ENCODE measurements at places on chromosomes 7 and 10.

- no peak for DNase-seq
Observed at GRCh38 chr10:30984563-30985328, 46.9 kb downstream of the ZNF438 start.

GRCh38 chr10:59954296-59954695 lies 47.9 kb upstream of the CCDC6 start:
- no peak for DNase-seq

GRCh38 chr10:118662228-118663035 lies 67.0 kb upstream of the PRLHR start:
- DNase-seq: no peak

- no peak for DNase-seq
Observed at GRCh38 chr10:43819464-43820230, 171.0 kb upstream of the ZNF32 start.

GRCh38 chr10:49781247-49781646 lies 19.1 kb upstream of the OGDHL start:
- no peak for DNase-seq

DNA sequence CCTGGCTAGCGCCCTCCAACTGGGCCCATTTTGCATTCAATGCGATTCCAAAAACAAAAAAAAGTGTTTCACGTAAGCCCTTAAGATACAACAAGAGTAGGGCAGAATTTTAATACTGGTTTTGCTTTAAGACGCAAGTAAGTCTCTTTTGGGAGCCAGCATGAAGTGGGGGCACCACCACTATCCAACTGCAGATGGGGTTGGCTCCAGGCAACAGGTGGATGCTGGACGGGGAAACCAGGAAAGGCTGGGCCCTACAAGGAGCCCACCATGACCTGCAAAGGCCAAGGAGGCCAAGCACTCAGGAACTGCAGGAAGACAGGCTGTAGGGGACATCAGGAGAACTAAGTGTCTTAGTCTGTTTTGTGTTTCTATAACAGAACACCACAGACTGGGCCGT lies 86.5 kb upstream of the INSIG1 start:
- no peak for DNase-seq

DNA sequence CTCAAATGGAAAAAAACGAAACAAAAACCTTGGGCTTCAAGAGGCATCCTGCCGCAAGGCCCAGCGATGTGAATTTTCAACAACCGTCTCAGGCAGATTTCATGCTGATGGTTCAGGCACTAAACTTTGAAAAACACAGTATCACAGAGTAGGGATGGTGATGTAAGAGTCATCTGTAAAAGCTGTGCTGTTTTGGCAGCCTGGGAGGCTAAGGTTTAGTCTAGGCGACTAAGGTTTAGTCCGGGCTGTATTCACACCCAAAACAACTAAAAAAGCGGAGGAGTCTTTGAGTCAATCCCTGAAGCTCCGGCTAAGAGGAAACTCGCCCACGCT lies 420 bp upstream of the MINPP1 start:
- no peak for DNase-seq

- no peak for DNase-seq
Observed at GRCh38 chr10:98264378-98265065, 3.5 kb downstream of the LOXL4 start.

DNA sequence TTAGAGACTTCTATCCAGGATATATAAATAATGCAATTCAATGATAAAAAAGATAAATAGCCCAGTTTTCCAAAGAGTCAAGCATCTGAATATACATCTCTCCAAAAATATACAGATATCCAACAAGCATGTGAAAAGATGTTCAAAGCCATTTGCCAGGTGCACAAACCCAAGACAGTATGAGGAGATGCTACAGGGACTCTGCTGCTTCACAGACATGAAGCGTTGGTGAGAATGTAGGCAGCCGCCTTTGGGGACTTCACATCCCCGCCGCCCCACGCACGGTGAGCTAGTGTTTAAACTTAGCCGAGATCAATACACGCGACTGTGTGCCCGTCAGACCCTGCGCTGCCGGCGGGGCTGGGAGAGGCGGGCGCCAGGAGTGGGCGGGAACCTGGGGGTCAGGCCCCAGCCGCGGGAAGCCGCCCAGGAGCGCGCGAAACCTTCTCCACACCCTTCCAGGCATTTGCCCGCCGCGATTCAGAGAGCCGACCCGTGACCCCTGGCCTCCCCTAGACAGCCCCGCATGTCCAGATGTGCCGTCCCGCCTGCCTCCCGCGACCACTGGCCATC lies 927 bp upstream of the ALOX5 start:
- peak; percentile 61 for DNase-seq

GRCh38 chr10:69044546-69044945 lies 43.4 kb upstream of the SRGN start:
- DNase-seq: no peak

DNA sequence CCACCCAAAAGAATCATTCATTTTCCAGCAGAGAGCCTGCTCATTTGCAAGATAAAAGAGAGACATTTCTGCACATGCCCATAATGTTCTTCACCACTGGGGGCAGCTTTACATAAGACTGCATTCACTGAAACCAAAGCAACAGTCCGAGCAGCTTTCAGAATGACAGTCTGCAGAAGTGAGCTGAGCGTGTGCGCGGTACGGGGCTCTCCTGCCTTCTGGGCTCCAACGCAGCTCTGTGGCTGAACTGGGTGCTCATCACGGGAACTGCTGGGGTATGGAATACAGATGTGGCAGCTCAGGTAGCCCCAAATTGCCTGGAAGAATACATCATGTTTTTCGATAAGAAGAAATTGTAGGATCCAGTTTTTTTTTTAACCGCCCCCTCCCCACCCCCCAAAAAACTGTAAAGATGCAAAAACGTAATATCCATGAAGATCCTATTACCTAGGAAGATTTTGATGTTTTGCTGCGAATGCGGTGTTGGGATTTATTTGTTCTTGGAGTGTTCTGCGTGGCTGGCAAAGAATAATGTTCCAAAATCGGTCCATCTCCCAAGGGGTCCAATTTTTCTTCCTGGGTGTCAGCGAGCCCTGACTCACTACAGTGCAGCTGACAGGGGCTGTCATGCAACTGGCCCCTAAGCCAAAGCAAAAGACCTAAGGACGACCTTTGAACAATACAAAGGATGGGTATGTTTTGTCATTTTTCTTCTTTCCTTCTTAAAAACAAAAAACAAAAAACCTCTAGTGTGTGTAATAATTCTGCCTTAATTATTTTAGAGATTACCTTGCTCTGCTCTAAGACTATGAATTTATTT lies at the start of gene LRRTM3:
TSS of gene LRRTM3 (plus strand) at position 141 of the 820 bp plus-strand sequence.
- no peak for DNase-seq

DNA sequence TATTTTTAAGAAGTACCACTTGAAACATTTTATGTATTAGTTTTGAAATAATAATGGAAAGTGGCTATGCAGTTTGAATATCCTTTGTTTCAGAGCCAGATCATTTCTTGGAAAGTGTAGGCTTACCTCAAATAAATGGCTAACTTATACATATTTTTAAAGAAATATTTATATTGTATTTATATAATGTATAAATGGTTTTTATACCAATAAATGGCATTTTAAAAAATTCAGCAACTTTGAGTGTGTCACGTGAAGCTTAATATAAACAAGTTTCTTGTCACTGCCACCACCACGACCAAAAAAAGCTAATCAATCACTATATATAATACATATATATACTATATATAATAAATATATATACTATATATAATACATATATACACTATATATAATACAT lies 4.8 kb downstream of the IL6 start:
- no peak for DNase-seq

DNA sequence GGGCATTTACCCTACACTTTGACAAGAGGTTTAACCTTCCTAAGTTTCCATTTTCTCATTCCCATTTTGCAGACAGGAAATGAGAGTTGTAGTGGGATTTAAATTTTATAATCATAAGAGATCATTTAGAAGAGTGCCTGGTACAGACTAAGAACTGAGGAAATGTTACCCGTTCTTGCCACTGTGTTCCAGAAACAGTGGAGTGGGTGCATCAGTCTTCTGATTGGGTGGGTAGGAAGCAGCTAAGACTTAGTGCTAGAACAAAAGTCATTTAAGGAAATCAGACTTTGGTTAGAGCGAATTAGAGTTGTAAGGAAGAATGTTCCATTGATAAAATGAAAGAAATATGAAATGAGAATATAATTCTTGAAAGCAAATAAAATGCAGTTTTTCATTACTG lies 8.4 kb upstream of the SYPL1 start:
- DNase-seq: no peak

GRCh38 chr7:131502810-131503508 lies 53.5 kb downstream of the PODXL start:
- DNase-seq: no peak

DNA sequence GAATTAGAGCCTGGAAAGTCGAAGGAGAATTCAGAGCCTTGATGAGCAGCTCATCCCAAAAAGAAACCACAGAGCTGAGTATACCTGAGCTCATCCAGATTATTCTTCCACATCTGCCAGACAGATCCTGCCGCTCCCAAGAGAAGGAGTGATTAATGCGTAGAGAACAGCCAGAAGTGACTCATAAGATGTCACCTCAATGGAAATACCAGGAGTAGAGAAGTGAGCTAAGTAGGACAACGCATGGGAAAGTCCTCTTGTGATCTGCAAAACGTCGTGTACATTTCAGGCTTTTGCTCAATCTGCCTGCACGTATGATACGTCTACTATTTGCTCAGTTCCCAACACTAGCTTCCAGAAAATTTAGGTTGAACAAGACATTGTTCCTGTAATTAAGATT lies 230.5 kb upstream of the AUTS2 start:
- no peak for DNase-seq

DNA sequence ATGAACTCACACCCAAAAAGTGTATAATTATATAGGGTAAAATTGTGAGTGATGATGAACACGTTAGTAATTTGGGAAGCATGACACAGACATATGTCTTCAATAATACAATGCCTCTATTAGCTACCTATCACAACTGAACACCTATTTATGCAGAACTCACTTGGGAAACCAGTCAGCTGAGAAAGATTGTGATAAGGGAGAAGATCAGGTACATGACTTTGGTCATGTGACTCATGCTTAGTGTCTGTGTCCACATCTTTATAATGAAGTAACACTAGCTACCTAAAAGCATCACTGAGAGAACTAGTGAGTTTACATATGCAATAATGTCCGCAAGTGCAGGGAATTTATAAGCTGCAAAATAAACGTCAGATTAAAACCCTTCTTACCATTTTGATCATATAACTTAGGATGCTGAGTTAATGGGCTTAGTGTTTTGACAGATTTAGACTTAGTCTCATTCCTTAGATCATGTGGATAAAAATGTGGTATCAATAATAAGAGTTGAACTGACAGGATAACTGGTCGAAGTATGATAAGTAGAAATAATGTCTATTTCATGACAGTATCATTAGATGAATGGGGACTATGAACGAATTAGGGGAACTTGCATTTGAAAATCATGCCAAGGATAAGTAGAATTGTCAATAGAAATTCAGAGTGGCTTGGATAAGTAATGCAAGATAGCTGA lies 11.6 kb downstream of the VWDE start:
- DNase-seq: no peak

DNA sequence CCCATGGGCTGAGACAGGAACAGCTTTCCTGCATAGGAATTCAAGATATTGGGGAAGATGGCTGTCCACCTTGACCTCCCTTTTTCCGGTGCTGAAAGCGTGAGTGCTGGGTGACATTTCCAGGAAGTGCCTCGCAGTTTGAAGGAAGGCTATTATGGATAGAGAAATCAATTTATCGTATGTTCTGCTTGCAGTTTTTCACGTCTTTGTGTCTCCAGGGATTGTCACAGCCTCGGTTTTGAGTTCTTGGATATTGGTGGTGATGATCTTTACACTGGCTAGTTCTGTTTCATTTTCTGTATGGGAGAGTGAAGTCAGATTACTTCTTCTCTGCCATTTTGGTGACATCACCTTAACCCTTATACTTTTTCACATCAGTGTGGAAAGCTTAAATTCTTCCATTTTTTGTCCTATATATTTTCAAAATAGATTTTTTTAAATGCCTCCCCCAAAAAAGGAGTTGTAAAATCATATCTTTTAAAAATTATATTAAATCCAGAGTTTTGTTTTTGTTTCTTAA lies 102.5 kb upstream of the APBB1IP start:
- no peak for DNase-seq

GRCh38 chr7:69778138-69778537 lies 179.9 kb downstream of the AUTS2 start:
- no peak for DNase-seq

DNA sequence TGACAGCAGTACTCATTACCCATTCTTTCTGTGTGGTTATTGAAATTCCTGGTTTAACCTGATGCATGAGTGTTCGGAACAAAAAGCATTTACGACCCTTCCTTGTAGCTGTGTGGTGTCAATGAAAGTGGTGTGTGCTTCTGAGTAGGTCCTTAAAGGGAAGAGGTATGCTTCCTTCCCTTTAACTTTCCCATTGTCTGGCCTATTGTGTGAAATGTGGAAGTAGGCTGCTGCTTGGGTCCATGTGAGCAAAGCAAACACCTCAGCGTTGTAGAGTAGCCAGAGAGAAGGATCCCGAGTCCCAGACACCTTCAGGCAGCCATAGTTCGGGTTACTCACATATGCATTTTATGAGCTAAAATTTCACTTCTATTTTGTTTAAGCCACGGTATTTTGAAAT lies 74.7 kb downstream of the TSPAN12 start:
- no peak for DNase-seq

DNA sequence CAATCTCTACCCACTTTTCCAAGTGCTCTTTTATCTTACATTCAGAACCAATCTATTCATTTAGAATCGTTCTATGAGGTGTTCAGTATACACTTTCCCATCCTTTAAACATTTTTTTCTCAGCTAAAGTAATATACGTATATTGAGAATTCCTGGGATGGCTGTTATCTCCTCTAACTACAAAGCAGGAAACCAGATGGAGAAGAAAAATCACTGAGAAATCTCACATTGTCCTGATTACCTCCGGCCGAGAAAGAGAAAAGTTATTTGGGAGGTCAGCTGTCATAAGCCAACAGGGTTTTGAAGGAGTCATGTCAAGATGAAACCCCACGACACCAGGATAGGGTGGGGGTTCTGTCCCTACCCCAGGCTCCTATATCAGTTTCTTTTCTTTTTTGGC lies 99.2 kb upstream of the KDM7A start:
- no peak for DNase-seq

- DNase-seq: no peak
Observed at GRCh38 chr10:95443636-95444035, 117.5 kb downstream of the SORBS1 start.

- DNase-seq: no peak
Observed at GRCh38 chr7:13742126-13742525, 247.3 kb downstream of the ETV1 start.

DNA sequence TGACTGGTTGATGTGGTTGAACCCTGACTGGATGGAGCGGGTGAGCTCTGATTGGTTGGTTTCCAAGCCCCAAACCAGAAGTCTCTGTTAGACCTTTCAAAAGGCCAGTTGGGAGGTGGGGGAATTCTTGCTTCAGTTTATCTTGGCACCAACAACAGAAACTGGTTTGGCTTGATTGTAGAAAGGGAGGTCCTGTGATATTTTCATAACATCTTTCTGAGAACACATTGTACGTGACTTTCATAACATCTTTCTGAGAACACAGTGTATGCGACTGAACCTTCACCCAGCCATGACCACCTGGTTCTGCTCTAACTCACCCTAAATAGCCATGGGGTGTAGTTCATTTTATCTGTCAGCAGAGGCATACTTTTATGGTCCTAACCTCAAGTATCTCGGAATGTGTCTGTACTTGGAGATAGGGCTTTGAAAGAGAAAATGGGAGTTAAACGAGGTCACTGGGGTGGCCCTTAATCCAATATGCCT lies 88.3 kb downstream of the GALNT17 start:
- DNase-seq: no peak

Data from Peyer's patch (tissue), 4 donors.